ENCODE measurements at places on chromosomes 1 and 21.

DNA sequence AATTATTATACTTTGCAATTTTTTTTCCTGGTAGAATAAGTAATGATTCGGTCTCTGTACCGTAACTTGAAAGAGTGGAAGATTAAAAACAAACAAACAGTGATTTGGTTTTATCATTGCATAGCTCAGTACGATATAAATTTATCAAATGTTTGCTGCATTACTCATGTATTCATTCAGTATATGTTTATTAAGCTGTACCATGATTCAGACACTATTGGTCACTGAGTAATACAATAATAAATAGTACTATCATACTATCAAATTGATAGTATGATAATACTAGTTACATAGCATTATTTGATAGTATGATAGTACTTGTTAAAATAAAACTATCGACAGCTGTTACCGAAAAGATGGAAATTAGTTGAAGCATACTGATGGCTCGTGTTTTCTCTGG, 12.1 kb downstream of the CENPF start:
- DNase-seq, result no peak

- DNase-seq, result no peak
Observed at GRCh38 chr1:225737161-225737560, 40.5 kb upstream of the SRP9 start.

GRCh38 chr1:103327054-103327719, 198.3 kb upstream of the RNPC3 start:
- DNase-seq, result no peak

DNA sequence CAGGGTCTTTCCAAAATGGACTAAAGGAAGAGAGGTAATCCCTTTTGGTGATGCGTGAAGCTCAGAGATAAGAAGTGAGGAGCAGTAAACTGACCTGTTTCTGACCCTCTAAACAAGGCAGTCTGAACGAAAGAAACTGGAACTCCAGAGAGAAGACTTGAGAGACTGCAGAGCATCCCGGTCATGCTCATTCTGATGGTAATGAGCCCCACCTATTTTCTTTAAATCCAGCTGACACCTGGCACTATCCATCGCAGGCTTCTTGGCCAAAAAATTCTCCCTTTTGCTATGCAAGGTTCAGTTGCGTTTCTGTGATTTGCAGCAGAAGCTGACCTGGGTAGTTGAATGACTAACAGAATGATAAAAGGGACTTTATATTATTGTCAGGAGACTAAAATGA, 105.9 kb upstream of the KCNK2 start:
- DNase-seq, result no peak

- peak; percentile 76 for DNase-seq
Observed at GRCh38 chr1:203267347-203267846, 37.9 kb upstream of the BTG2 start.

DNA sequence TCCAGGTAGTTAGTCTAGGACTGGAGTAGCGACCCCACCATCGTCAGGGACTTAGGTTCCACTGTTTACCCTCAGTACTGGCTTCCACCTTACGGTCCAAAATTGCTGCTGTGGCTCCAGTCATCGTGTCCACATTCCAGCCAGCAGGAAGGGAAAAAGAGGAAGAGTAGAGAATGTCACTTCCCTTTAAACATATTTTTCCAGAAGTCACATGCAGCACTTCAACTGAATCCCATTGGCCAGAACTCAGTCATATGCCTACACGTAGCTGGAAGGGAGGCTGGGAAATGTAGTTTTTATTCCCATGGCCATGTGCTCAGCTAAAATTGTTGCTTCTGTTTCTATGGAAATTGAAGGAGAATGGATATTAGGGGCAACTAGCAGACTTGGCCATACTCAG, 84.1 kb upstream of the SELENON start:
- DNase-seq, result no peak

GRCh38 chr21:18741954-18742353, 338.4 kb upstream of the TMPRSS15 start:
- DNase-seq, result no peak

GRCh38 chr1:59063501-59063900, 233.4 kb upstream of the FGGY start:
- no peak for DNase-seq

DNA sequence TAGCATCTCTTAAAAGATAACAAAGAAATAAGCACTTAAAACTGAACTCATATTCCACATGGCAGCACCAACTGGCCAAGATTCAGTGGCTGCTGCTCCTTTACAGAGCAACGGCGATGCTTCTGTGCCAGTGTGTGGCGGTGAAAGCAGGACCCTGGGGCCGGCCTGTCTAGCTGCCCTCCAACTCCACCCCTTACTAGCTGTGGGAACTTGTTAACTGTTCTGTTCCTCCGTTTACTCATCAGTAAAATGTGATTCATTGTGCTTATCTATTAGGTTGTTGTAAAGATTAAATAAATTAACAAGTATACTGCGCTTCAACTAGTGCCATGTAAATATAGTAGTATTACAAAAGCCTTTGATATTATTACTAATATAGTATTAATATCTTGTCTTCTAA, 133.2 kb downstream of the GDAP2 start:
- DNase-seq, result no peak

DNA sequence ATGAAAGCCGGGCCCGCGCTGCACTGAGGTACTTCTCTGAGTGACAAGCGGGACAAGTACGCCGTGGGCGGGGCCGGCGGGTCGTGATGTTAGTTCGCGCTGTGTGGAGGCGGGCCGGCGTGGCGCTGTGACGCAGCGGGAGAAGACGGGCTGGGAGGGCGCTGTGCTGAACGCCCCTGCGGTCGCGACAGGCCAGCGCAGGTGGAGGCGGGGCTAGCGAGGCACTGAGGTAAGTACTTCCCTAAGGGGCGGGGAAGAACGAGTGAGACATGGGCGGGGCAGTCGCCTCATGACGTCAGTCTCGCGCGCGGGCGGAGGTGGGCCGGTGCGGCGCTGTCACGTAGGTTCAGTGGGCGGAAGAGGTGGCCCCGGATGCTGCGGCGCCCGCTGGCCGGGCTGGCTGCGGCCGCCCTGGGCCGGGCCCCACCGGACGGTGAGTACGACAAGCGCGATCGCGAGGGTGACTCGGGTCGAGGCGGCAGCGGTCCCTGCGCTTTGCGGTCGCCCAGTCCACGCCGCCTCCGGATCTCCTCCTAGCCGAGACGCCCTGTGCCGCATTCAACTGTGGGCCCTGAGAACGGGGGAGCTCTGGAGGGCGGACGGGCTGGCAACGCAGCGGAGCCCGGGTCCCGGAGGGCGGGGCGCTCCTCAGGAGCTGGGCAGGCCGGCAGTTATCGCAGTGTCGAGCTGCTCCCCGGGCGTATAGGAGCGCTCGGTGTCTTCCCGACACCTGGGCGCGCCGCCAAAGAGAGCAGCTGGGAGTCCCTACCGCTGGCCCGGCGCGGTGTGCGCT, at the start of gene GUK1:
Gene GUK1 (plus strand): TSS at position 349 of the 793 bp plus-strand sequence. CDS start 24 bp downstream, at position 373.
- peak; percentile 100 for DNase-seq

DNA sequence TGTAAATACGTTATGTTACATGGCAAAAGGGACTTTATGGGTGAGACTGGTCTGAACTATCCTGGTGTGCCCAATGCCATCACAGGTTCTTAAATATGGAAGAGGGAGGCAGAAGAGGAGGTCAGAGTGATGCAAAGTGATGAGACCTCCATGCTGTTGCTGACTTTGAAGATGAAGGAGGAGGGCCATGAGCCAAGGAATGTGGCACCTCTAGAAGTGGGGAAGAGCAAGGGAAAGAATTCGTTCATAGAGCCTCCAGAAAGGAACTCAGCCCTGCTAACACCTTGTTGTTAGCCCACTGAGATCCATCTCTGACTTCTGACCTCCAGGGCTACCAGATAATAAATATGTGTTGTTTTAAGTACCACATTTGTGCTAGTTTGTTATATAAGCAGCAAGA, 462.0 kb downstream of the RPS6KC1 start:
- no peak for DNase-seq

GRCh38 chr1:211537253-211537652, 41.7 kb downstream of the SLC30A1 start:
- DNase-seq, result no peak

- no peak for DNase-seq
Observed at GRCh38 chr1:205585835-205586785, 45.7 kb downstream of the ELK4 start.

- no peak for DNase-seq
Observed at GRCh38 chr21:36169470-36170128, 13.0 kb downstream of the DOP1B start.

- no peak for DNase-seq
Observed at GRCh38 chr1:236063919-236064673, 794 bp downstream of the NID1 start.

DNA sequence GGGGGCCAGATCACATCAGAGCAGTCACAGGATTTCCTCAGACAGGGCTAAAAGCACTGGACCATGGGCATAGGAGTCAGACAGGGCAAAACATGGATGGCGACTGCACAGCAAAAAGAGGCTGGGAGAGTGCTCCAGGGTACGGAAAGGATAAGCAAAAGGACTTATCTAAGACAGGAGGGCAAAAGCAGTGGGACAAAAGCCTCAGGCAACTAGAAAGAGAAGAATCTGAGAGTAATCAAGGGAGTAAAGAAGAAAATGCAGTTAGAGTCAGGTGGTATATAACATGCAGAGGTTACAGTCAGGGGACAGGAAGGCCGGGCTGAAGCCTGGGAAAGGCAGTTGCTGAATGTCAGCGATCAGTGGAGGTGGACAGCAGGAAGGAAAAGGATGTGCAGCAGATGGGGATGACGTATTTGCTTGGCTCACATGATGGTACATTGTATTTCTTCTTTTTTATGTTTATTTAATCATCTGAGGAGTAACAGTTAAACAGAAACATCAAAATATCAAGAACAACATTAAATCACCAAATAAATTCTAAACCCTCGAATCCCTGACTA, 63.1 kb upstream of the CNN3 start:
- no peak for DNase-seq

DNA sequence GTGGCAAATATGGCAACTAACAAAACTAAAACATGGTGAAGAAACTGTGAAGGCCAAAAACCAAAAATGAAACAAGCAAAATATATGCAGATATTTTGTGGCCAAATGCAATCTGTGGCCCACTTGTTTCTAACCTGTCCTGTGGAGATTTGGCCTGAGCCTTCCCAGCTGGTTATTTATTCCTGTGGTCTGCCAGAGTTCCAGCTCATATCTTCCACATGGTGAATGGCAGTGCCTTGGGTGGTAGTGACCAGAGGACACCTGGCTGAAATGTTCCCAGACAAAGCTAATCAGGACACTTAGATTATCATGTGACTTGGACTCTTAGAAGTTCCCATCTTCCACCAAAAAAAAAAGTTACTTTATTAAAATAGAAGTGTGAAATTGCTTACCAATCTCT, 39.7 kb downstream of the RNASEL start:
- DNase-seq, result no peak

- no peak for DNase-seq
Observed at GRCh38 chr1:109304226-109304920, 2.4 kb downstream of the MYBPHL start.

- no peak for DNase-seq
Observed at GRCh38 chr21:45098867-45099266, 24.5 kb downstream of the ADARB1 start.

DNA sequence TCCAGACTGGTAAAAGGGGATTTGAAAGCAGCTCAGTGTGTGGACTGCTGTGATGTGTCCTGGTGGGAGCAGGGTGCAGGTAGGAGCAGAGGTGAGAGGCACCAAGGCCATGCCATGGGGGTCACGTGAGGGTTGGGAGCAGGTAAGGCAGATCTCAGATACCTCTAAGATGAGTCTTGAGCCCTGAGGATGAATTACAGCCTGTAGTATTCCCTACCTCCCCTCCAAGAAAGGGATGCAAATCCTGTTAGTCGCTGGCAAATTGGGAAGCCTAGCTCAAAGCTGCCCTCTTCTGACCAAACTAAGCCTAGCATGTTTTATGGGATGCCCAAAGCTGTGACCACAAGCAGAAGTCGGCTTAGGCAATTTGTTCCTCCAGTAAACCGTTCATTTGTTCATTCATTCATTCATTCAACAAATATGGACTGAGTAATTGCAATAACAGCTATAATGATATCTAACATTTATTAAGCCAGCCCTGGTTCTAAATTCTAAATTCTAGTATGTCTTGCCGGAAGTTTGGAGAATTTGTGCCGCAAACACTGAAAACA, 3.9 kb upstream of the NUAK2 start:
- peak; percentile 22 for DNase-seq

DNA sequence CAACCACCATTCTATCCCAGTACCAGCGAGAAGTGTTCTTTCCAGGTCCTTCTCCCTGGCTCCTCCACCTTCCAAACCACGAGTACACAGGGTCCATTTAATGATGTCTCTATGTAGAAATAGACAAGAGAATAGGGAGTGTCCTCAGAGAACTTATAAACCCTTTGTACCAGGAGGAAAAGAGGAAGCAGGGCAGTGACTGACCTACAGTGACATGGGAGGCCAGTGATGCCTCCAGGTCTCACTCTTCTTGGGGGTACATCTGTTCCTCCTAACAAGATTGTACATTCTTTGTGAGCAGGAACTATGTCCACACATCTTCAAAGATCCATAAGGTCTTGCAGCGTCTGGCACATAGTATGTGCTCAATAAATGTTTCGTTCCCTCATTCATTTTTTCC, 18.7 kb upstream of the FMOD start:
- DNase-seq, result no peak

GRCh38 chr1:243848858-243849420, 1.1 kb downstream of the AKT3 start:
- DNase-seq, result no peak

DNA sequence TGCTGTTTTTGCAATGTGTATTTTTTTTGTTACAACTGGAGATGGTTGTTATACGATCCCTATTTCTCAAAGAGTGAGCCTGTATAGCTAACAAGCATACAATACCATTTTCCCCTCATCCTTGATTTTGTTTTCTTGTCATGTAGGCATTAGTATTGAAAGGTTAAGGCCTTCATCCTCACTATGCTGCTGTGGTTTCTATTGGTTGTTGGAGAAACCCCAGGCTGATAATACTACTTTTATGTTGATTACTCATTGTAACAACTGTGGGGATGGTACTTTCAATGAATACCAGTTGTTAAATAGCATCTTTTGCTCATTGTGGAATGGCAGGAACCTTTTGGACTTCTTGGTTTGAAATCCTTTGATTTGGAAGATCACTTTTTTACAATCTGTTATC, 39.0 kb upstream of the MACF1 start:
- no peak for DNase-seq

DNA sequence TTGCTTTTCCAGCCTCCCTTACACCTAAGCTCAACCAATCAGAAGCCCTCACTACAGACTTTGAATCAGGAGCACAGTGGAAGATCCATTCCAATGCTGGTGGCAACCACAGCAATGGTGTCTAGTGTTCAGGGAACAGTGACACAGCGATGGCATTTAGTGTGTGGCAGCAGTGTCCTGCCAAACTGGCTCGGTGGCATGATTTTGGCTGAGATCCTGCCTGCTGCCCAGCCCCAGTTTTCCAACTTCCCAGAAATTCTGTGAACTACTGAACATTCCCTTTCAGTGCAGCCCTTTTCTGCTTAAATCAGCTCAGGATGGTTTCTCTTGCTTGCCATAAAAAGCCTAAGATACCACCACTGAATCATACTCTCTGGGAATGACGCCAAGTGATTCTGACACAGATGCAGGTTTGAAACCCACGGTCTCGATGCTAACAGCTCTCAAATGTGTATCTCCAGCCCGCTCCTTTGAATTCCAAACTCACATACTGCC, 8.8 kb downstream of the ASAP3 start:
- no peak for DNase-seq

Data from stimulated activated naive CD4-positive, alpha-beta T cell (primary cell).